ENCODE measurements at places on chromosomes 2 and 18.

DNA sequence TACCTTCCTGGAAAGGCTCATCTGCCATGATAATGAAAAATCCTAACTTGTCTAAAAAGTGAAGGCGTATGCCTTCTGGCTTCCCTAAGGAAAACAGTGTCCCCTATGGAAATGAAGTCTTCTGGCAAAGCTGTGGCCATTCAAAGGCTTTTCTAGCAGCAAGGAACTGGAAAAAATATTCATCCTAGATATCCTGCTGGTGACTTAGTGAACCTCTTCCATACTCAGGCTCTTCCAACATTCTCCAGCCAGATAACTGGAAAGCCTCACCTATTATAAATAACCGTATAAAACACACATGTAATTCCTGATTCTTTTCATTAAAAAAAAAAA, 84.7 kb downstream of the RBMS1 start:
- no peak for DNase-seq

GRCh38 chr2:238286095-238286494, 2.3 kb downstream of the PER2 start:
- DNase-seq, result no peak

GRCh38 chr2:70630761-70631160, 77.1 kb upstream of the TGFA start:
- no peak for DNase-seq

- DNase-seq, result no peak
Observed at GRCh38 chr2:10307561-10308156, 5.0 kb downstream of the HPCAL1 start.

- DNase-seq, result no peak
Observed at GRCh38 chr2:69559442-69560146, 83.9 kb downstream of the AAK1 start.

GRCh38 chr2:168641636-168642035, 160.8 kb upstream of the NOSTRIN start:
- DNase-seq, result no peak

DNA sequence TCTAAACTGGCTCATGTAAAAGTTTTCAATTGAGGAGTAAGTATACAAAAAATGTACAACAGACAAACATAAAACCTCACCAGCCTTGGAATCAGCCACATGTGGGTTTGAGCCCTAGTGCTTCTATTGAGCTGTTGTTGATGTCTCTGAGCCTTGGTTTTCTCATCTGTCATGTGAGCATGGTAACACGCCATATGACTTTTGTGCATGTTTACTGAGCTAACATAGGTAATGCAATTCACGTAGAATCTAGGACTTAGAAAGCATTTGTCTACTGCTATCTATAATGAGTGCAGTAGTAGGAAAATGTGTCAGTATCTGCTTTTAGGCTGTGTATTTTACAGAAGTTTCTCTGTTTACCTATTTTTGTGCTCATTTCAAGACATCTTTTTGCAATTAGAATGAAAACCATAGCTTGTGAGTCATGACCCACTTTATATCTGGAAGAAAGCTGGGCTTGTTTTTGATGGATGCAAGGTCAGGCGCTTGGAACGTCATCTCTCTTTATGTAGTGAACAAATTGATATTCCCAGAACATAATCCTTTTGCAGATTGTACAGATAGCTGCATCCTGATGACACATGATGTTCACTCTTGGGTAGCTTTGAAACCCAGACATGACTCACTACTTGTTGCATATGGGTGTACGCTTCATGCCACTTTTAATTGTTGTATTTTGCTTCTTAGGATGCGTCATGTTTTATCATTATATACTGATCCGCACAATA, 94.3 kb downstream of the RNF144A start:
- no peak for DNase-seq

GRCh38 chr18:24396082-24396633, 1.5 kb downstream of the OSBPL1A start:
- no peak for DNase-seq

GRCh38 chr2:196200557-196200956, 29.2 kb upstream of the STK17B start:
- DNase-seq, result no peak

GRCh38 chr2:166651080-166651675, 157.1 kb upstream of the SCN7A start:
- no peak for DNase-seq

GRCh38 chr2:126972279-126972626, 73.6 kb downstream of the TEX51 start:
- DNase-seq, result no peak

GRCh38 chr2:168819050-168819715, 16.7 kb downstream of the NOSTRIN start:
- DNase-seq, result no peak
